ENCODE measurements at places on chromosomes 2 and 18.

DNA sequence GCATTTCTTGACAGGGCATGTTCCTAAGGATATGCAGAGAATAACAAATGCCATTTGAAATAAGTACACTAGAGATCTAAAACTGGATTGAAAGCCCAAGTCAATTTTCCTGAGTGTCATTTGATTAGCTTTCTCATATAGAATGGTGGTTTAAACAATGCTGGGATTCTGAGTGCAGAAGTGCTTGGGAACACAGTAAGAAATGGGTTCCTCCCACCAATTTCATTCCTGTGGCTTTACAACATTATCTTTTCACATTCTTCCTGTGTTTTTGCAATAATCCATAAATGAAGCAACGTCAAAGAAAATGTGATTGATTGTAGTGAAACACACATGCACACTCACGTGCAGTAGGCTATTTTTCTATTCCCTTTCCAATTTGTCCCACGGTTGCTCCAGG lies 1858.4 kb upstream of the PIK3C3 start:
- DNase-seq = no peak

- DNase-seq = no peak
Measured at GRCh38 chr2:67982956-67983355, 79.8 kb downstream of the C1D start.

DNA sequence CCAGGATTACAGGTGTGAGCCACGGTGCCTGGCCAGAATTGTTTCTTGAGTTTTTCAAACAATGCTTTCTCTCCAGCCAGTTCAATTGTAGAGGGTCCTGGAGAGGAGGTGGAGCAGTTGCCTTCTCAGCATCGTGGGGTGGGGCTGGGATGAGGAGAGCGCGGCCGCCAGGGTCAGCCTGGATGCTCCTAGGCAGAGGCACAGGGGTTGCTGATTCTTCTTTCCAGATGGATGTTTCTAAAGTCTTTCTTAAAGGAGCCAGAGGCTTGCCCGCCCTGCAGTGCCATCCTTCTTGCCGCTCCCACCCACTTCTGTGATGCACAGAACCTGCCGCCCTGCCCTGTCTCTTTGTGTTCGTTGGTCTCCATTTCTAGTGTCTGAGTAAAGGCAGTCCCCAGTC lies 61.1 kb downstream of the AGAP1 start:
- DNase-seq = no peak

DNA sequence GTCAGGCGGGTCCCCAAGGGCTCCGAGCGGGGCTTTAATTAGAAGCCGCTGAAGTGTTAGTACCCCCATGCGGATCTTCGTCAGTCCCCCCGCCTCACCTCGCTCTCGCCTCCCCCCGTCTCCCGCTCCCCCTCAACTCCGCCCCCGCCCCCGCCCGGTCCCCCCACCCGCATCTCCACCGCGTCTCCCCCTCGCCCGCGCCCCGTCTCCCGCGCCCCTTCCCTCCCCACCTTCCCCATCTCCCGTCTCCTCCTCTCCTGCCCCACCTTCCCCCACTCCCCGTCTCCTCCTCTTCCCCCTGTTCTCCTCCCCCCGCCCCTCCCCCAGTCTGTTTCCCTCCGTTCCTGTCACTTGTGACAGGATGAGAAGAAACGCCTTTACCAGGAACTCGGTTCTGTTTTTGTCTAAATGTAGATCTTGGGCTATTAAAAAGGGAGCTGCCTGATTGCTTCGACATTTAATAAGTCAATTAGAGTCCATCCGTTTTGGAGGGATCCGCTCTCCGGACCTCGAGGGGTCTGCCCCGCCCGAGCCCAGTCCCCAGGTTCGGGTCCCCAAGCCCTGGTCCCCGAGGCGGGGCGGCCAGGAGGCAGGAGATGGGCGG lies 969 bp upstream of the ALKAL2 start:
- DNase-seq = no peak

- no peak for DNase-seq
Measured at GRCh38 chr18:73545472-73545871, 602.2 kb downstream of the FBXO15 start.

DNA sequence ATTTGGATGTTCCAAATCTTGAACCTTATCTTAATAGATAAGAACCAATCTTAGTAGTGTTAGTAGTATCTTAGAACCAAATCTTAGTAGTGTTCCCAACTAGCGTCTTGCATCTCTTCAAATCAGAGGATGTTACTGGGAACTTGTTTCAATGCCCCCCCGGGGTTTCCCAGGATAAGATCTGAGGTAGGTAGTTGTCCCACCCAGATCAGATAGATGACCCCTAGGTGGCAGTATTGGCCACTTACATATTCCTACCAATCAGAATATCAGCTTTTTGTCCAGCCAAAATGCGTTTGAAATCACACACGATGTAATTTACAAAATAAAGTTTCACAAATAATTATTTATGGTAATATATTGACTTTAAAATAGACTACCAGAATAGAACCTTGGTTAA lies 314.8 kb downstream of the MBD2 start:
- no peak for DNase-seq

- DNase-seq = no peak
Measured at GRCh38 chr18:3675994-3676393, 226.0 kb downstream of the TGIF1 start.

GRCh38 chr18:12862467-12862866 lies 21.6 kb downstream of the PTPN2 start:
- DNase-seq = no peak

- no peak for DNase-seq
Measured at GRCh38 chr2:134405611-134406081, 151.8 kb downstream of the MGAT5 start.

DNA sequence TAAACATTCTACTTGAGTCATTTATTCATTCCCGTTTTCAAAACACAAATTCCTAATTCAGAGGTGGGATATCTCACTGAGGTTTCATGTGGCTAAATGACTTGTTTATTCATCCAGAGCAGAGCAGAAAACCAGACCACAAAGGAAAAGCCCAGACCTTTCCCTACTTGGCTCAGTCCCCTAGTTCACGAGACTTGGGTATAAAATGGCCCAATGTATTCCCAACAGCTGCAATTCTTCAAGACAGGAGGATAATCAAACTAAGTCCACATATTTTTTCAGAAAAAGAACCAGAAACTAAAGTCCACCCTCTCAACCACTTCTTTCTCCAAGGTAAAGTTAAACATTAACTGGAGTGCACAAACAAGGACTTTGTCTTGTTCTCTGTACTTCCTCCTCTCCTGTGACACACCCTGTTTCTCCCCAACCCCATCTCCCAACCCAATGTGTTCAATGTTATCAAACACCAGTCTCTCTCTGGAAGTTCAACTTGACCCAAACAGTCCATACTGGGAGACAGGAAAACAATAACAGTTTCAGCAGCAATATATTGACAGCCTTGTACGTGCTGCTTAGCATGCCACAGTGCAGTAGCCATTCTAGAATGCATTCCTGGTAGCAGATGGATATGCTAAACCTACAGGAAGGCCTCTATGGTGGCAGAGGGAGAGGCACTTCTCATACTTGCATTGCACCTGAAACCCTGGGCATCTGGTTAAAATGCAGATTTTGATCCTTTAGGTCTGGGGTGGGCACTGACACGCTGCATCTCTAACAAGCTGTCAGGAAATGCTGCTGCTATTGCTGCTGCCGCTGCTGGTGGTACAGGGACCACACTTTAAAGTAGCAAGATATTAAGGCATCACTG lies 110.7 kb downstream of the INO80D start:
- no peak for DNase-seq

DNA sequence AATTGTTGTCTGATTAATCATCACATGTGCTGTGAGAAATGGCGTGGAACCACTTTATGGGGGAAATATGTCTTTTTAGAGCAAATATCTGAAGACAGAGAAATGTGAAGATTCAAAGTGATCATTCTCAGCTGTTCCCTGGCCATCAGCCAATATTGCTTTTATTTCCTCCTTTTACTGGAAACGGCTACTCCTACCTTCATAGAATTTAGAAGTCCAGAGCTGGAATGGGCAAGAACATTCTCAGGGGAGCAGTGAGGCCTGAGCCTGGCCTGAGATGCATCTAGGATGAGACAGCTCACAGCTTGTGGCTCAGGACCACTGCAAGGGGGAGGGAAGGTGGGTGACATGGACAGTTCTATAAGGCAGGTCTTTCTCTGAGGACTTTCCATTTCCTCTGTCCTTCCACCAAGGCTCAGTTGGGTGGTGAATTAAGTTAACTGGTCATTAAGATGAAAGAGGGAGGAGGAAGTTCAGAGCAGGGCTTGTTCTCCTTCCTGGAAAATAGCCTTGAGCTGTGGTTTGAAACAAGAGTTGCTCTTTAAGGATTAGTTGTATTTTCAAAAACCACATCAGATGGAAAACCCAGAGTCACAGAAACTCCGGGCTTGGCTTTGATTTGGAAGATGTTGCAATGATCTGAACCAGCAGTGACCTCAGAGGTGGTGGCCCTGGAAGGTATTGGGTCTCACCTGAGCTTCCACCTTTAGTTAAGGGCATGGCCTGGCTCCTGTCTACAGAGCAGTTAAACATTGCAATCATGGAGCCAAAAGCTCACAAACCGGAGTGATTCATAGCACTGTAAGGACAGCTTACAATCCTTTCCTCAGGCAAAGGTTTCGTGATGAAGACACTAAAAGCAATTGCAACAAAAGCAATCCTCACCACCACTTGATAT lies 144.3 kb downstream of the VAPA start:
- DNase-seq = no peak

- no peak for DNase-seq
Measured at GRCh38 chr2:6352247-6352646, 513.5 kb downstream of the CMPK2 start.

DNA sequence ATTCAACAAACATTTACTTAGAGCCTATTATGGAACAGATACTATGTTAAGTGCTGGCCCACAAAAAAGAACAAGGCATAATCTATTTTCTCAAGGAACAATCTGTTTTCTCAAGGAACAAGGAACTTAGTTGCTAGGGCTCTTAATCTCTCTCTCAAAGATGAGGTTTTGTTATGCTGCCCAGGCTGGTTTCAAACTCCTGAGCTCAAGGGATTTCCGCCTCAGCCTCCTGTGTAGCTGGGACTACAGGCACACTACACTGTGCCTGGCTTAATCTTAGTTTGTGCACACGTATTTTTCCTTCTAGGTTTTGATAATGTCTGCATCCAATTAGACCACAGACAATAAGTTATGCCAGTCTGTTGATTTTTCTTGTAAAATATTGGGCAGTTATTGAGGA lies 89.5 kb downstream of the PTH2R start:
- DNase-seq = no peak

- no peak for DNase-seq
Measured at GRCh38 chr2:36027616-36028015, 328.0 kb upstream of the CRIM1 start.

- DNase-seq = no peak
Measured at GRCh38 chr2:9330612-9331270, 92.6 kb downstream of the ITGB1BP1 start.

- DNase-seq = no peak
Measured at GRCh38 chr2:4882421-4882820, 809.8 kb upstream of the SOX11 start.

GRCh38 chr18:730692-731091 lies 18.3 kb upstream of the ENOSF1 start:
- DNase-seq = no peak
